ENCODE measurements at places on chromosomes 5 and 9.

- ATAC-seq: no peak
Measured at GRCh38 chr9:109602987-109603386, 104.9 kb upstream of the PTPN3 start.

DNA sequence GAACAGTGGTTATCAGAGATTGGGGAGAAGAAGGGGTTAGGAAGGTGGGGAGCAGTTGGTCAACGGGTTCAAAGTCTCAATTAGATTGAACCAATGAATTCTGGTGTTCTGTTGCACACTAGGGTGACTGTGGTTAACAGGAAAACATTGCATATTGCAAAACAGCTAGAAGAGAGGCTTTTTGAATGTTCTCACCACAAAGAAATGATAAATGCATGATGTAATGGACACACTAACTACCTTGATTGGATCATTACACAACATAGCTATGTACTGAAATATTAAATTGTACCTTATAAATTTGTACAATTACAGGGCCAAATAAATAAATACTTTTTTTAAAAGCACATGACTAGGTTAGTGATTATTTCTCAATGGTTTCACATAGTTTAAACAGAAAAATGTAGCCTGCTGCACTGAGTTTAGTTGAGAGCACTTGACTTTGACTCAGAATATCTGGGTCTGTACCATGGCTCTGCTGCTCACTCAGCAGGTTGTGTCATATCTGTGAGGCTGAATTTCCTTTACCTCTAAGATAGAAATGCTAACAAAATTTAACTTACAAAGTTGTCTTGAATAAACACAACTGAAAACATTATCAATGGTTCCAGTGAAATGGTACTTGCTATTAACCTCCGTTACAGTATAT lies 30.4 kb downstream of the NUDT12 start:
- peak; percentile 39 for ATAC-seq

- ATAC-seq: no peak
Measured at GRCh38 chr9:79555474-79556089, 16.2 kb upstream of the TLE4 start.

- ATAC-seq: no peak
Measured at GRCh38 chr5:73985145-73985544, 359.1 kb downstream of the ARHGEF28 start.

Measured in motor neuron (in vitro differentiated cells).